ELF-1 (cell line): ENCODE measurements at places on chromosomes 4 and X.

- DNase-seq = no peak
Measured at GRCh38 chr4:139978692-139979091, 175.3 kb downstream of the MAML3 start.

DNA sequence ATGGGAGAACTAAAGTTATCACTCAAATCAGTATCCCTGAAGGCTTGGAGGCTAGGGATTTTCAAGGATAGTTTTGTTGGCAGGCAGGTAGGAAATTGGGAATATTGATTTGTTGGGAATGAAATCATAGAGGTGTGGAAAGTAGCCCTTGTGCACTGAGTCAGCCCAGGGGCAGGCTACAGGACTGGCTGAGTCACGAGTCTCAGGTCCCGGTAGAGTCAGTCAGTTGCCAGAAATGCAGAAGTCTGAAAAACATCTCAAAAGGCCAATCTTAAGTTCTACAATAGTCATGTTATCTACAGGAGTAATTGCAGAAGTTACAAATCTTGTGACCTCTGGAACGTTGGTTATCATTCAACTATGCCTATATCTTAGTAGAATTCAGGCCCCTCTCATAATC, 153.1 kb downstream of the GC start:
- DNase-seq = no peak

GRCh38 chr4:154927126-154927680, 146.1 kb downstream of the RBM46 start:
- DNase-seq = no peak

DNA sequence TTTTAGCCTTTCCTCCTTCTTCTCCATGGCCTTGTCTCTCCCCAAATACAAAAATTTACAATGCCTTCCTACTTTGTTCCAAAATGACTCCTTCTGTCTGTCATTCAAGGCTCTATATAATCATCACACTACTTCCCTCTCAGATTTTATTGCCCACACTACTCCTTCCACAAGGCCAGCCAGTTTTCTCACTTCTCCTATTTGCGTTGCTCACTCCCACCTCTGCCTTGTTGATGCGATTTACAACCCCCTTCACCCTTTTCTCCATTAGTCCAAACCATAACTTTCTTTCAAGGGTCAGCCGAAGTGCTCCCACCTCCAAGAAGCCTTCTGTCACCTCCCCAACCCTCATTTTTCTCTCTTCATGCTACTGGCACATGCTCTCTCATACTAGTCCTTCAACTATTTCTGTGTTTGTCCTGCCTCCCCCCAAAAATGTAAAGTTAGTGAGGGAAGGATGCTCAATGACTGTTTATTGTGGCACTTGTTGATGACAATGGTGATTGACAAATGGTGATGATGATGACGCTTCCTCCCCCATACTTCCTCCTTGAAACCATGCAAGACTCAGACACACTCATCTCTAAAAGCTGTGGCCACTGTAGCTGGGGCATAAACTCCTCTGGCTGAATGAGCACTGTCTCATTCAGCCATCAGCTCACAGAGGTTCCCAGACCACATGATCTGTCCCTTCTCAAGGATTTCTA, 2.7 kb upstream of the XKRX start:
- DNase-seq = no peak

DNA sequence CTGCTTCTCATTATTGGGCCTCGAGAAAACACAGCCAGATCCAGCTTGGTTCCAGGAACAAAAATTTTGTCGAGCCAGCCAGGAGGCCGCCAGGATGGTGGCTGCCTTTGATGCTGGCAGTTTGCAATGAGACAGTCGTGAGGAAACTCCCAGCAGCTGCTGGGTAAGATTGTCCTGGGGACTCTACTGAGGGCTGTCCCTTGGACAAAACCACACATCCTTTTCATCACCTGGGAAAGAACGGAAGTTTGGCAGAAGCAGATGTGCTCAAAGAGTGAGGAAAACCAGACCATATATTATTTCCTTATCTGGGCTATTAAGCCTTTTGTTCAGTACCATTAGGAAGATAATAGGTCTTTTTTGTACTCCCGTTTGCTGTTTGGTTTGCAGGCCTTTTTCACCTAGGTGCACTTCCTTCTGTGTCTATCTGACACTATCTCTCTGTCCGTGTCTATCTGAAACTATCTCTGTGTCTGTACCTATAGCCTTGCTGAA, 13.4 kb upstream of the PAPSS1 start:
- DNase-seq = peak; percentile 68

GRCh38 chr4:81454499-81454898, 17.2 kb downstream of the RASGEF1B start:
- DNase-seq = no peak

DNA sequence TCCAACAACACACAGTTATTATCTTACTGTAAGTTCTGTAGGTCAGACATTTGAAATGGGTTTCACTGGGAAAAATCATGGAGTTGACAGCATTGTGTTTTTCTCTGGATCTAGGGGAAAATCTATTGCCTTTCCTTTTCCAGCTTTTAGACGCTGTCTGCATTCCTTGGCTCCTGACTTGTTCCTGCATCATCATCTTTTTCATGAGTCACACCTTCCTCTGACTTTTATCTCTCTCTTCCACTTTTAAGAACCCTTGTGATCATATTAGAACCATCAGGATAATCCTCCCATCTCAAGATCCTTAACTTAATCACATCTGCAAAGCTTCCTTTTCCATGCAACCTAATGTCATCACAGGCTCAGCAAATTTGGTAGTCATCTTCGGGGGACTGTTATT, 1454.8 kb downstream of the RPA4 start:
- DNase-seq = no peak

- DNase-seq = peak; percentile 73
Measured at GRCh38 chr4:184250795-184251669, 33.4 kb upstream of the ENPP6 start.

DNA sequence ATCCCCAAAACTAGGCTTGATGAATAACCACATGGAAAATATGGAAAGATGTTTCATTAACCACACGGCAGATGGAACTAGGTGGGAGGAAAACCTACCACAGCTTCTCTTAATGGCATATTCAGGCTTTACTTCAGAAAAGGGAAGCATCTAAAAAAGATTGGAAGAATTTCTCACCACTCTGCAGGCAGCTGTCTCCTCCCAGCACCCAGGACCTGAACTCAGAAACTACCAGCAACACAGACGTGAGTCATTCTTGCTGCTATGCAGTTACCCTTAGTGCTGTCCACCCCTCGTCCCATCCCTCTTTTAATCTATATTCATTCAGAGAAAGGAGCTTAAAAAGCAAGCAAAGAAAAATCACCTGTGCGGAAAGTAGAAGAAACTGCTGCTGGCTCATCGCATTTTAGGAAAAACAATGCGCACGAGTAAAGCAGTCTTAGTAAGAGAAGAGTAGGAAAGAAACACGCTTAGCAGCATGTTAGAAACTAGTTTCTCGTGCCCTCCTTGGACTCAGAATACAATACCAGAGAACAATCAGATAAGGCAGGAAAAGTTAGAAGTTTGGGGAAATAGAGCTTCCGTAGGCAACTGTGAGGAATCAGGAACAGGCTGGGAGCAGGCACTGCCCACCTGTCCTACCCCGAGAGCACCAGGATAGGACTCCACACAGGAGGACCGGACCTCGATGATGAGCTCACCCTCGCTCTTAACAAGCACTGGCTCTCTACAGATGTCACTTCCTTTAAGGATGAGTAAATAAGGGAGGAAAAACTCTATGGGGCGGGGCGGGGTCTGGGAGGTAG, 48.1 kb upstream of the ENPP6 start:
- DNase-seq = no peak

DNA sequence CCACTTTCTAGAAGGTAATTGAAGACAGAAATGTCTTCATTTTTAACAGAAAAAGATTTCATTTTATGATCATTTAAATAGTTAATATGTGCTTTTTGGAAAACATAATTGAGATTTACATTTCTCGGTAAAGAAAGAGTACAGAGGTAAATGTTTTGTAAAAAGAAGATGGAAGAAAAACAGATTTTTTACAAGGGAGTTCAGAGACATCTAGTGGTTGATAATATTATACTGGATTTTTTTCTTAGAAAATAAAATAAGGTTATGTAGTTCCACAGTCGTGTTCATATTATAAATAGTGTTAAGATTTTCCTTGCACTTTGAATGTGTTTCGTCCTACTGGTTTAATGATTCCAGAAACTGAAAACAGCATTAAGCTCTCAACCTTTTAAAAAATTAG, 60.6 kb downstream of the SMARCA1 start:
- DNase-seq = no peak

GRCh38 chr4:80454556-80454955, 119.0 kb downstream of the CFAP299 start:
- DNase-seq = no peak

DNA sequence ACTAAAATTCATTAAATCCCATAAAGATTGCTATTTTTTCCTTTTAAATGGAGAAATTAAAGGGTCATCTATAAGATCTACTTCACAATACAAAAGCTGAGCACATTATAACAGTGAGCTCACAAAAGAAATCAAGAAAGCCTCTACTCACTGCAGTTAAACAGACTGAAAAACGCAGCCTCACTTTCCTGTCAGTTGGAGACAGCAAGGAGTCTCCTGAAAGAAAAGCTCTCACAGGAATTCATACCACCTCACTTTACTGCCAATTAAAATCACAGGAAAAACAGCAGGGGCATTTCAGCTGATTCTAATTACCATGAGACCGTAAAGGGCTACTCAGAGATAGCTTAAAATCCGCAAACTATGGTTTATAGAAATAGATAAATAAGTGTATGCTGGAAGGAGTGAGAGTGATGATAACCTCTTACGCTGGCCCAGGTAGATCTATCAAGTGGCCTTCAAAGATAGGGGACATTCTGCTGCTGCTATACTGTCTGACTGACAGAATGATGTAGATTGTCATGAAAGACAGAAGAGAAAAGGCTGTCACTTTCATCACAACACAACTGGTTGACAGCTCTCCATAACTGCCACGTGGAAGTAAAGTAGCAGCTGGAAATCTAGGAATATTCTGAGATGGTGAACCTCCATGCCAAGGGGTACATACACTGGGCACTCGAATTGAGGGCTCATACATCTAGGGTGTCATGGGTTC, 1333.7 kb upstream of the DIAPH2 start:
- DNase-seq = no peak
